ENCODE measurements at places on chromosomes 3 and 15.

- DNase-seq = no peak
Observed at GRCh38 chr3:87167628-87168456, 59.3 kb upstream of the CHMP2B start.

DNA sequence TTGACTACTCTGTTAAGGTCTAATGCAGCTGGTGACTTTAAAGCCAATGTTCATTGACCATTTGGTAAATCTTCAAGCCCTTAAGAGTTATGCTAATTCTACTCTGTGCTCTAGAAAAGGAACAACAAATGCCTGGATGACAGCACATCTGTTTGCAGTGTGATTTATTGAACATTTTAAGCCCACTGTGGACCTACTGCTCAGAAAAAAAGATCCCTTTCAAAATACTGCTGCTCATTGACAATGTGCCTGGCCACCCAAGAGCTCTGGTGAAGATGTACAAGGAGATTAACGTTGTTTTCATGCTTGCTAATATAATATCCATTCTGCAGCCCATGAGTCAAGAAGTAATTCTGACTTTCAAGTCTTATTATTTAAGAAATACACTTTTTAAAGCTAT, 110.8 kb downstream of the TBC1D5 start:
- DNase-seq = no peak

GRCh38 chr15:26943866-26944265, 27.1 kb upstream of the GABRG3 start:
- DNase-seq = no peak

DNA sequence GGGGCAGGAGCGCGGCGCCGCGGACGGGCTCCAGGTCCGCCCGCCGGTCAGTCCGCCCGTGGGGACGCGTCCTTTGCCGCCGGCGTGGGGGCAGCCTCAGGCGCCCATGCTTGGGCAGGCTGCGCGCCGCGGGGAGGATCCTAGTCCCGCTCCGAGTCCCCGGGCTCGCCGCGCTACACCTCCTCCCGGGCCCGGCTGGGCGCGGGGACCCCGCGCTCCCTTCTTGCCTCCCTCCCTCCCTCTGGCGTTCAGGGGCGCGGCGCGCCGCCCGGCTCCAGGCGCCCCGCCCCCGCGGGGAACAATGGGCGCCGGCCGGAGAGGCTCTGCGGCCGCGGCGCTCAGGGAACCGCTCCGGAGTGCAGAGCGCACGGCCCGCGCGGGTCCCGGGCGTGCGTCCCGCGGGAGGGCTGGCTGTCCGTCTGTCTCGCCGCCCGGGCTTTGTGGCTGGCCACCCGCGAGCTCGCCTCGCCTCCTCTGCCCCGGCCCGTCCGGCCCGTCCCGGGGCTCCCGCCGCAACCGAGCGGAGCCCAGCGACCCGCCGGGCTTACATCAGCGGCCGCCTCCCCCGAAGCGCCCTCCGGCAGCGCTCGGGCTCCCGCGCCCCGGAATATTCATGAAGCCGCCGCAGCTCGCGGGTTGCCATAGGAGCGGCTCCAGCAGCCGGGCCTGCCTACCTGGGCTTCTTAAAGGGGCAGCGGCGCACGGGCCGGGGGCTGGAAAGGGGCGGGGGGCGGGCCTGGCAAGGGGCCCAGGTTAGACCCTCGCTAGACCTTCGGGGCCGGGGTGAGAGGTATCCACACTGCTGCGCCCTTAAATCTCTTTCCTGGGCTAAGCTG, at the start of gene HCN4:
TSS of gene HCN4 (minus strand) at position 658 of the 836 bp plus-strand sequence. CDS start 688 bp downstream, outside the sequence.
- peak; percentile 70 for DNase-seq

DNA sequence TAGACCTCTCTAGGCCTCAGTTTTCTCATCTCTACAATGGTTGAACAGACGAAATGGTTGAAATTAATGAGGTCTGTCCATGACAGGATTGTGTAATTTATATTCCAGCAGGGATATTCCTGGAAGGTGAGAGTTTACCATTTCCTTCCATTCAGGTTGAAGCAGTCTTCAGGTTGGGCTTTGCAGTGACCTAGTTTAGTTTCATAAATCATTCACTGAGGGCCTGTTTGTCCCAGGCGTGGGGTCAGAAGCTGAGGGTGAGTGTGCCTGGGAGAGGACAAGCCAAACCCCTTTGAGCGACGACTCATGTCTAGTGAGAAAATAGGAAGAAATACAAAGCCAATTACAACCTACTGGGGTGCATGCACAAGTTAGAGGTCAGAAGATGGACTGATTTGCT, 57.2 kb upstream of the CACNA2D3 start:
- DNase-seq = no peak

DNA sequence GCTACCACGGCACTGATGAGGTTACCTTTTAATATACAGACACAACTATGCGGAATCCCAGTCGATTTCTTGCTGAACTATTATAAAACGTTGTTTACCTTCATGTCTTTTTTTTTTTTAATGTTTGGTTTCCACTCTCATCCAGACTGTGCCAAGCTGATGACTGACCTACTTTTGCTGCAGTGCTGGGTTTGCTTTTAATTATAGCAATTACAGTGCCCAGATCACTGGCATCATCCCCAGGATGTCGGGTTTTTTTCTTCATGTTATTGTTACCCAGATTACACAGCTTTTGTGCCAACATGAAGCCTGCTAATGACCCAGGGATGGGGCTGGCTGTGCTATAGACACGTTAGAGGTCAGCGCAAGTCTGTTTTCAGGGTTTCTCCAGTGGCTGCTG, 294.0 kb upstream of the ATP10A start:
- DNase-seq = no peak

GRCh38 chr3:29696311-29696710, 415.4 kb downstream of the RBMS3 start:
- no peak for DNase-seq

DNA sequence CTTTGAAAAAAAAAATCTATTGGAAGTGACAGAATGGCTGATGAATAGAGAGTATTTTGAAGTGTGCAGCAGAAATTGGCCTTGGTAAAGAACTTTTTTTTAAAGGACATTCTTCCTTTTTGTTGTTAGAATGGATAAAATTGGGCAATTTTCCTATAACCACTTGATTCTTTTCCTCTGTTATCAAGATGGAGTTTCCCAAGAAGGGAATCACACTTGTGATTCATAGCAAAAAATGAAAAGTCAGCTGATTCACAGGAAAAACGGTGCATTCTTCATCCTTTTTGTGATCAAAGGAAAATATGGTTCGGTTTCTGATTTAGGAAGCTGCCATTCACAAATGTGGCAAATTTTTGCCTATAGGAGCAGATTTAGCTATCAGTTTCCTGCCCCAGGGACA, 486.8 kb downstream of the GBE1 start:
- no peak for DNase-seq

- DNase-seq = no peak
Observed at GRCh38 chr3:23405081-23405480, 202.0 kb downstream of the UBE2E2 start.

GRCh38 chr3:47012342-47013230, 33.1 kb downstream of the NBEAL2 start:
- DNase-seq = peak; percentile 38

GRCh38 chr3:179655236-179655635, 2.4 kb downstream of the USP13 start:
- DNase-seq = no peak

GRCh38 chr3:127740136-127740915, 67.6 kb downstream of the ABTB1 start:
- DNase-seq = peak; percentile 66
